ENCODE measurements at places on chromosomes 3 and 15.

GRCh38 chr3:38124324-38125122 is 12.4 kb downstream of the ACAA1 start:
- no peak for DNase-seq

GRCh38 chr3:138781012-138781470 is 53.7 kb downstream of the PIK3CB start:
- DNase-seq = no peak

DNA sequence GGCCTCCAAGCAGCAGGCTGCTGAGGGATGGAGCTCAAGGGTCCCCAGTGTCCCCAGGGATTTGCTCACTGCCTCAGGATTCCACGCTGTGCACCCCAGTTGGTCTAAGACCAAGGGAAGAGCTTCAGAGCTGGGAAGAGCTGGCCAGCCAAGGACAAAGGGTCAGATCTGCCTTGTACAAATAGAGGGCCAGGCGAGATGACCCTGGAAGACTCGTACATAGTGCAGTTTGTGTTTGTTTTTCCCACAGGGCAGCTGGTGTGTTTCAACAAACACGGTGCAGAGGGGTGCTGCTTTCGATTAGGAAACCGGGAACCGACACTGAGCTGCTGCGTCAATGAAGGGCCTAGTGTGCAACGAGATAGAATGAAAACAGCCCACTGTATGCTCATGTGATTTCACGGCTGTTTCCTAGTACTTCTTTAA is 56.1 kb upstream of the TRPM1 start:
- DNase-seq = no peak

- no peak for DNase-seq
These were observed 4.3 kb upstream of the GLYCTK start for GRCh38 chr3:52283306-52283705.

GRCh38 chr15:85289677-85290365 is 90.6 kb upstream of the AKAP13 start:
- DNase-seq = no peak

DNA sequence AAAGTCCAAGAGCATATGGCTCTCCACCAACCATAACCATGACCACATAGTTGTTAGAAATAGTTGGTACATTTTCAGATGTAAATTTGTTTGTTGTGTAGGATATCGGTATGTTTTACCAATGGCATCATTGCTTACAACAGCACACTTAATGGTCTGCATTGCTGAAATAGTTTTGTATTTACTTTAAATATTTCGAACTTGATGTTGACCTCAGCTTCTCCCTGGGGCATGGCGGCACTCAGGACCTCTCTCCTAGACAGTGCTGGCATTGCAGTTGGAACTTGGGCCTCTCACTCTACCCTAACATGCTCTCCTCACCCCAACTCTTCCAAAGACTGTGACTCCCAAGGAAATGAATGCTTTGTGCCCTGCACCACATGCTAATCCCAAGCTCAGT is 5.0 kb downstream of the SLC22A13 start:
- DNase-seq = no peak

DNA sequence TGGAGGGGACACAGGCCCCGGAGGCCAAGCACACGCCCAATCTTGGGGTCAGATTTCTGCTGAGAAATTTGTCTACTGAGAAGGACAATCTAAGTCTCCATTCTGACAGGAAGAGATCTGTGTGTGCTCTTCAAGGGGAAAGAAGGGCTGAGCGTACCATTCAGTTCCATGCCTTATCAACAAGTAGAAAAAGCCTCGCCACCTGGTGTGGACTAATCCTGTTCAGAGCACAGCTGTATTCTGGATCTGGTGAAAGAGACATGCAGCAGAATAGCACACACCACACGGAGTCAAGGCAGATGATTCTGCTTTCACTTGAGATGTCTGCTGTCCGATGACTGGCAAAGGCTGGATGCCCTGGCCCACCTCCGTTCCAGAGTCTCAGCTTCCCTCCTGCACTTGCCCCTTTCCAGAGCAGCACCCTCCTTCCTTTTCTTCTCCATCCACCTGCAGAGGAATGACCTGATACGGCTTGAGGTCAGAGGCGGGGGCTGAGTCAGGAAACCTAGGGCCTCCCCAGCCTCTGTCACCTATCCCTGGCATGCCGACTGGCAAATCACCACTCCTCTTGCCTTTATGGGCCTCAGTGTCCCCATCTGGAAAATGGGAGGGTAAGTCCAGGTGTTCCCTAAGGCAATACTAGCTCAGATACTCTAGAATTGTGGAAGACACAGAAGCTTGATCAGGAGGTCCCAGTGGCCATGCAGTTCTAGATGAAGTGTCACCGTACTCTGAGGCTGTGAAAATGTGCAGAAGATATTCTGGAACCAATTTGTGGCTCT is 36.9 kb upstream of the CTSH start:
- DNase-seq = no peak

- no peak for DNase-seq
These were observed 139.8 kb downstream of the KCNMB2 start for GRCh38 chr3:178676077-178676476.

- DNase-seq = peak; percentile 83
These were observed 61.3 kb downstream of the VGLL4 start for GRCh38 chr3:11582191-11582968.
